ENCODE measurements at places on chromosomes 3 and 15.

DNA sequence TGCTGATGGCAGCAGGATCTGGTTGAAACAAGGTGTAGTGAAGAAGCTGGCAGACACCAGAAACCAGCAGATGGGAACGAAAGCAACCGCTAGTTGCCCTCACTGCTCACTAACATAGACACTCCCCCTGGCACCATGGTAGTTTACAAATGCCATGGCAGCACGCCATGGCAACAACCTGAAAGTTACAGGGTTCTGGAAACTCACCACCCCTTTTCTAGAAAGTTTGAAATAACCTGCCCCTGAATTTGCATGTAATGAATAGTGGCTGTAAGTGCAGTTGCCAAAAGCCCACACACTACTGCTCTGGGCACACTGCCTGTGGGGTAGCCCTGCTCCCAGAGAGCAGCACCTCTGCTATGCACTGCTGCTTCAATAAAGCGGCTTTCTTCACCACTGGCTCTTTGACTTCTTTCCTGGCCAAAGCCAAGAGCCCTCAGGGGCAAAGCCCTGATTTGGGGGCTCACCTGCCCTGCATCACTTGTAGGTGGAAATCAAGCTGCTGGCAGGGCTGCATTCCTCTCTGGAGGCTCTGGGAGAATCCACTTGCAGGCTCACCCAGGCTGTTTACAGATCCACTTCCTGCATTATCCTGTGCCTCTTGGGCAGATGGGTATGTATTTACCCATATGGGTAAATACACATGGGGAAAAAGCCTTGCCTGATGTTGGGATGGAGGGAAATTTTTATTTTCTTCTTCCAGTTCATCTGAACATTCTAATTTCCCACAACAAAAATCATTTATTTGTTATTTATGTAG lies 2.0 kb upstream of the GP9 start:
- DNase-seq = no peak

GRCh38 chr3:64078966-64079365 lies 55.7 kb upstream of the PSMD6 start:
- DNase-seq = no peak

GRCh38 chr3:184132945-184133344 lies 2.2 kb upstream of the EIF2B5 start:
- DNase-seq = no peak

DNA sequence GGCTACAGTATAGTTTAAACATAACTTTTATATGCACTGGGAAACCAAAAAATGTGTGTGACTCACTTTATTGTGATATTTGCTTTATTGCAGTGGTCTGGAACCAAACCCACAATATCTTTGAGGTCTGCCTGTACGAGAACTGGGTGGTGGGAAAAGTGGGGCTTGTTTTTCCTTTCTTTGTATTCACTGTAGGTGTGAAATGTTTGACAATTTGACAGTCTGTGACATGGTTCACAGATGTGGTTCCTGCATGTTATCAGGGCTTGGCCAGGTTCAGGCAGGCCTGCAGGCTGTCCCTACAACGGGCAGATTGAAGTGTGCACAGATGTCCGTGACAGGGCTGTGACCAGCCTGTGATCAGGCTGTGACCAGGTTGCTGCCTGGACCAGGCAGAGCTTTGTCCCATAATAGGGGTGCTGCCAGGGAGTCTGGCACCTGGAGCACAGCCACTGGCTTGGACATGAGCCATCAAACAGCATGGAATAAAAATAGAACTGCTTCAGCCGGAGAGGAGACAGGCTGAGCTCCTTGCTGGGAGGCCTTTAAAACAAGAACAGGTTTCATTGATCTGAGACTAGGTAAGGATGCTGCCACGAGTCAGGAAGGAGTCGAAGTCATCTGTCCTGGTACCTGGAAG lies 61.0 kb downstream of the KLF13 start:
- no peak for DNase-seq

- DNase-seq = no peak
These were observed 12.5 kb downstream of the RBM5 start for GRCh38 chr3:50100956-50101845.

- DNase-seq = no peak
These were observed 2.8 kb downstream of the UBE2E1 start for GRCh38 chr3:23808525-23808924.

DNA sequence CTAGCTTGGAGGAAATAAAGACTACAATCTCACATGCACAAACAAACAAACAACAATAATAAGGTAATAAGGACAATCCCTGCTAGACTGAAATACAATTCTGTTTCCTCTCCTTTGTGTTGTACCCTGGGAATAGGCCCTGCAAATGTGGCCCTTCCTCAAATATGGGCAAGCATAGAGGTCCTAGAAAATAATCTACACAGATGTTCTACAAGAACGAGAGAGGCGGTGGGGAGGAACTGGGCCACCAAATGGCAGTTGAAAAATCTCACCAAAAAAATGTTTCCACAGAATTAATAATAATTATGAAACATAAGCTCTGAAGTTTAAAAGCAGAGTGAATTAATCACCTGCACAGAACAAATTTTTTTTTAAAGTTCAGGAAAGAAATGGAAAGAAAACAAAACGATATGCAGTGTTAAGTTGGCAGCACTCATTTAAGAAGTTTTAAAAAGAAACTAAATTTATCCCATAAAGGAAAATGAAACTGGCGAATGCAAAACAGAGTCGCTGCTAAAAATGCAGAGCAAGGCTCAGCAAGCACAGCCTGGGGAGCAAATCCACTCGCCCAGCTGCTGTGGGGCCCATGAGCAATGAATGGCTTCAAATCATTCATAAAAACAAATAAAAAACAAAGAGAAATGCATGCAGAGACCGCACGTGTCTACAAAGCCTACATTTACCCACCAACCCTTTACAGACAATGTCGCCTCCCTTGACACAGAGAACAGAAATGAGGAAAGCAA lies 475.4 kb downstream of the OCA2 start:
- no peak for DNase-seq

- no peak for DNase-seq
These were observed 88.2 kb downstream of the AP4E1 start for GRCh38 chr15:50996641-50997040.

DNA sequence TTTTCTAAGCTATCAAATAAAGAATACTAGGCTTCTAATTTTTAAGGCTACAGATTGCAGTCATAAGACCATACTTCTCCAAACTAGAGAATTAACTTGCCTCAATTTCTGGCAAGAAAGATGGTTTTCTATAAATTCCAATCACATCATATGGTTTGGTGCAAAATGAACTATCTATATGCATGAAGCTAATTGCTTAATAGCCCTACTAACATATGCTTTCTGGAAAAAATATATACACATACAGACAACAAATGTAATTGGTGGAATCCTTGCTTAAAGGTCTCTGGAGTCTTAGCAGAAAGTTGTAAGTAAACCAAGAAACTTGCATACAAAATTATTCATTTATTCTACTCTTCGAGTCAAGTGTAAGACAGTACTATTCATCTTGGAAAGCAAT lies 113.1 kb upstream of the NANOGP8 start:
- DNase-seq = no peak

GRCh38 chr3:185959609-185960521 lies 22.1 kb upstream of the TRA2B start:
- no peak for DNase-seq

- no peak for DNase-seq
These were observed 65.8 kb downstream of the MRPL46 start for GRCh38 chr15:88401251-88401995.

DNA sequence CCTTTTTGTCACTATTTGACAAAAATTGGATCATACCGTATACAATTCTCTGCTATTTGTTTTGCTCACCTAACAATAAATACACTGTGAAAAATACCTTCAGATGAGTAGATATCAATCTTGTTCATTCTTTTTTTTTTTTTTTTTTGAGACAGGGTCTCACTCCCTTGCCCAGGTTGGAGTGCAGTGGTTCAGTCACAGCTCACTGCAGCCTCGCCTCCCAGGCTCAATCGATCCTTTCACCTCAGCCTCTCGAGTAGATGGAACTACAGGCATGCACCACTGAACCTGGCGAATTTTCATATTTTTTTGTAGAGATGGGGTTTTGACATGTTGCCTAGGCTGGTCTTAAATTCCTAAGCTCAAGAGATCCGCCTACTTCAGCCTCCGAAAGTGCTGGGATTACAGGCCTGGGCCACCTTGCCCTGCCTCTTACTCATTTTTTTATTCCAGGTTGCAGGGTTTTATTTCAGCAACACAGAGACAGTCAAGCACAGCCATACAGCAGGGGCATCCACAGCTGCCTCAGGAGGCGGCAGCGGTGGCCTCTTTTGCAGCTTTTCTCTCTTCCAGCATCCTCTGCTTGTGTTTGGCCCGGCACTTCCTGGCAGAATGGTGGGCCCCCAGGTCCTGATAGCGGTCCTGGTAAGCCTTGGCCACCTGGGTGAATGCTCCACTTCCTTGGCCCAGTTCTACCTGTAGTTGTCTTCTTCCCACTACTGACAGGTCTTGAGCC lies 51.2 kb upstream of the CGNL1 start:
- no peak for DNase-seq

- DNase-seq = no peak
These were observed 191.3 kb downstream of the ADAMTSL3 start for GRCh38 chr15:83845230-83845629.

- DNase-seq = no peak
These were observed 59.9 kb upstream of the COL8A1 start for GRCh38 chr3:99578339-99578970.

DNA sequence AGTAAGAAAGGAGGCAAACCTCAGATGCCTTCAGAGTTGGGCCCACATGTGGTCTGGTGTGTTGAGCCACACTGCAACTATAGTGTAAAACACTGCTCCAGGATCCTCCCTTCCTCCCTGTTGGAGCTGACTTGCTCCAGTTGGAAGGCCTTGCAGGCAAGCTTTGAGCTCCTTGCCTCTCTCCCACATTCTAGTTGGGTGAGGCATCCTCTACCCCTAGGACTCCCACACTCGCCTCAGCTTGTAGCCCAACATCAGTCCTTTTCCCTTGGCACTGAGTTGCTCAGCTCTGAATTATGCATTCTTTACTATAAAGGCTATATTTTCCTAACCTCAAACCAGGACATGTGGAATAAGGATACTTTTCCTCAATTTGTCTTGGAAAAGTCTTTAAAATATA lies 143.9 kb downstream of the NECTIN3 start:
- no peak for DNase-seq

GRCh38 chr3:73379465-73379864 lies 245.3 kb downstream of the PDZRN3 start:
- DNase-seq = no peak

DNA sequence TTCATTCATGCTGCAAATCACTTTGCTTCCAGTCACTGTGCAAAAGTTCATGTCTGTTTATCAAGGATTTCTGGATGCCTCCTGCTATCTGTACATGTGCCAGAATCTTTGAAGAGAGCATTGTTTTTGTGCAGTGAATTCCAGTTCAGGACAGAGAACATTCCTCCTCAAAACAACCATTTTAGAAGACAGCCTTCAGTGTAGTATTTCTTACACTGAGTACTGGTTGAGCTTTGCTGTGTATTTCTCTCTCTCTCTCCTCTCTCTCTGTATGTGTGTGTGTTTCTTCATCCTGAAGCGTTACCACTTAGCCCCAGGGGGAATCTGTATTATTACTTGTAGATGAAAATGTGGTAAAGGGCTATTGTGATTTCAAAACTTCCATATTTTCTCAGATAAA lies 123.8 kb upstream of the CHL1 start:
- DNase-seq = no peak

DNA sequence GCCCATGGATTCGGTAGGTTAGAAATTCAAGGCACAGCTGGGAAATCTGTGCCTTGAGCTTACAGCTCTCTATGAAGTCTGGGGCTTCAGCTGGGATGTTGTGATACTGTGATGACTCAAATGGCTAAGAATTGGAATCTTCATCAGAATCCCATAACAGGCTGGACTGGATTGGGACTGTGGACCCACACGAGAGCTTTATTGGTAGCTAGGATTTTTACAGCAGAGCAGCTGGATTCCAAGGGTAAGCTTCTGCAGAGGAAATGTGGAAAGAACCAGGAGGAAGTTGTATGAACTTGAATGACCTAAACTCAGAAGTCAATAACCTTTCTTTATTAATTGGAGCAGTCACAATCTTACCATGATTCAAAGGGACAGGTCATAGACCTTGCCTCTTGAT lies 1187.1 kb downstream of the ROBO1 start:
- DNase-seq = no peak

- no peak for DNase-seq
These were observed 11.1 kb downstream of the RBMS3 start for GRCh38 chr3:29291982-29292363.

DNA sequence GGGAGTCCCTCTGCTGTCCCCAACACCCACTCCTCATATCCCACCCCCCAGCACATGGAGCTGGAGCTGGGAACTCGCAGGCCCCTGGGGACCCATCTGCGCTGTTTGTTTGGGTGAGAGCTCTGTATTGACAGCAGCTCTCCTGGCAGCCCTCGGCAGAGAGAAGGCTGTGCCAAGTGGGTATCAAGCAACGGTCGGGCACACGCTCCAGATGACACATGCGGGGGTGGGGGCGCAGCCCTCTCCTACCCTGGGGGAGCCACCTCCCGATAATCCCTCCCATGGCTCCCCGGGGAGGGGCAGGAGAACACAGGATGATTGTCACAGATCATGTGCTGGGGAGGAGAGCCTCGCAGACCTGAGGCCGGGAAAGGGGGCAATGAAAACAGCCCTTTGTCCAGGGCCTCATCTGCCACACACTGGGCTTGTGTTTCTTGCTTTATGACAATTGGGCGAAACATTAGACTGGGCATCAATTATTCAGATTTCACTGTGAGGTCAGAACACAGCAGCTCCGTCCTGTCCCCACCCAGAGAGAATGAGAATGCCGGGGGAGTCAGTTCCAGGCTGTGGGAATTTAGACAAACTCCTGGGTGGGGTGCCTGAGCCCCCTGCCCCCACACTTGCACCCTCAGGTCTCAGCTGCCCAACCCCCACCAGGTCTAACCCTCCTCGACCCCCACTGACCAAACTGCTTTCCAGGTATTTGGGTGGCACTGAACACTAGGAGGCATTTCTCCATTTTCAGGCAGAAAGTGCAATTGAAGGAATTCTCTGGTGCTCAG lies 46.4 kb upstream of the KLF13 start:
- DNase-seq = no peak

GRCh38 chr3:194685065-194685717 lies 492 bp upstream of the FAM43A start:
- DNase-seq = no peak

DNA sequence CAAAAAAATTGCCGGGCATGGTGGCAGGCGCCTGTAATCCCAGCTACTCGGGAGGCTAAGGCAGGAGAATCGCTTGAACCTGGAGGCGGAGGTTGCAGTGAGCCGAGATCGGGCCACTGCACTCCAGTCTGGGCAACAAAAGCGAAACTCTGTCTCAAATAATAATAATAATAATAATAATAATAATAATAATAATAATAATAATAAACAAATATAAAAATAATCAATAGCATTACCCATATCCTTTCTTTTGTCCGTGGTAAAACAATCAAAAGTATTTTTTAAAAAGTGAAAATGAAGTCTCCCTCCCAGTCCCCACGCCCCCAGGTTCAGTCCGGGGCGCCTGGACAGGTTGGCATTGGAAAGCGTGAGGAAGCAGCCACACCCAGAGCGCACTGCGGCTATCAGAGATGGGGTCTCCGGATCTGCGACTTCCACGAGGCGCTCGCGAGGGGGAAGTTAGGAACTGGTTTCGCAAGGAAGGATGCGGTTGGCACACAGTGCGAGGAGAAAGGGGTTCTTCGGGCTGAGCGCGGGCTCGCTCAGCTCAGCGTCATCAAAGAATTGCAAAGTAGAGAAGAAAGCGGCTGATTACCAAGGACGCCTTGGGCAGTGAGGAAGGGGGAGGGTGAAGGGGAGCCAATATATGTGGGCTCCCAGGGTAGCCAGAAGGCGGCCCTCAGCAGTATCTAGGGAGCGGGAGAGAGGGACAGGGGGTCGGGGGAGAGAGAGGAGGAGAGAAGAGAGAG lies 69.5 kb upstream of the EPHB3 start:
- no peak for DNase-seq

GRCh38 chr3:110180733-110181132 lies 843.4 kb upstream of the DPPA4 start:
- no peak for DNase-seq

All from glomerular endothelial cell (primary cell).